Bone marrow (tissue), 2 donors: ENCODE measurements at places on chromosomes 16 and 17.

- peak; percentile 67 for DNase-seq
Observed at GRCh38 chr17:64385187-64386083, 5.2 kb downstream of the PECAM1 start.

- no peak for DNase-seq
Observed at GRCh38 chr17:47785538-47786123, 36.0 kb downstream of the OSBPL7 start.

- DNase-seq: no peak
Observed at GRCh38 chr17:80070375-80071115, 30.8 kb upstream of the GAA start.

DNA sequence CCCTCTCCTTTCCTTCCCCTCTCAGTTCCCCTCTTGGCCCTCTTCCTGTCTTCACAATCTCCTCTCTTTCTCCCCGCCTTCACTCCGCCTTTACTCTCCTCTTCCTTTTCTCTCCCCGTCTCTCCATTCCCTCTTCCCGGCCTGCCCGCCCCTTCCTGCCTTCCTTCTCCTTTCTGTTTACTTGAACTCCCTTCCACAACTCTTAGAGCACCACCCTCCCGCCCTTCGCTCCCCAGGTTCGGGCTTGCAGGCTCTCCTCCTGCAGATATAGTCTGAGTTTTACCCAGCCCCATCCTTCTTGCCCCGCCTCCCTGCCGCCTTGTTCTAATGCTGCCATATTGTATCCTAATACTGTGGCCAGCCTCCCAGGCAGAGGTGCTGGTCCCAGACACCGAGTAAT, 201.5 kb upstream of the N4BP1 start:
- DNase-seq: no peak

- no peak for DNase-seq
Observed at GRCh38 chr17:29292992-29293889, 707 bp downstream of the NUFIP2 start.

GRCh38 chr17:76710863-76711611, at the start of gene MXRA7:
MXRA7 (minus strand) TSS chr17:76710965; CDS start chr17:76710946, 19 bp downstream.
- peak; percentile 19 for DNase-seq

- no peak for DNase-seq
Observed at GRCh38 chr16:84673561-84673960, 25.2 kb downstream of the KLHL36 start.

DNA sequence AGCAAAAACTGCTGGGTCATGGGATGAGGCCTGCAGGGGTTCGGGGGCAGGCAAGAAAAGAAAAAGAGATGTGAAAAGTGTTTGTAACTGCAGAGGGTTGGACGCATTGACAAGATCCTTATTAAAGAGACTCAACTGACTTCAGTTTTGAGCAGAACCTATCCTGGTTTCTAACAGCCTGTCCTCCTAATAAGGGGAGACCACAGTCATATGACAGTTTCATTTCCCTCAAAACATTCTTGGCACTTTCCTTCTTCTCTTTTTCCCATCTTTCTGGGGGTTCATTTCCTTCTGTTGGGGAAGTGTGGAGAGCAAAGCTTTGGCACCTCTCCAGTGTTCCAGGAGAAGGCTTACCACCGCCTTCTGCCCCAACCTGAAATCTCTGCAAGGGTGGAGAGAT, 118.5 kb downstream of the MAF start:
- no peak for DNase-seq

- DNase-seq: no peak
Observed at GRCh38 chr16:27381236-27381635, 20.7 kb upstream of the IL21R start.

- no peak for DNase-seq
Observed at GRCh38 chr16:25260416-25260815, 2.8 kb upstream of the ZKSCAN2 start.

GRCh38 chr16:68782198-68783174, 45.4 kb downstream of the CDH1 start:
- no peak for DNase-seq

GRCh38 chr17:40699853-40700252, 3.7 kb downstream of the KRT24 start:
- no peak for DNase-seq

DNA sequence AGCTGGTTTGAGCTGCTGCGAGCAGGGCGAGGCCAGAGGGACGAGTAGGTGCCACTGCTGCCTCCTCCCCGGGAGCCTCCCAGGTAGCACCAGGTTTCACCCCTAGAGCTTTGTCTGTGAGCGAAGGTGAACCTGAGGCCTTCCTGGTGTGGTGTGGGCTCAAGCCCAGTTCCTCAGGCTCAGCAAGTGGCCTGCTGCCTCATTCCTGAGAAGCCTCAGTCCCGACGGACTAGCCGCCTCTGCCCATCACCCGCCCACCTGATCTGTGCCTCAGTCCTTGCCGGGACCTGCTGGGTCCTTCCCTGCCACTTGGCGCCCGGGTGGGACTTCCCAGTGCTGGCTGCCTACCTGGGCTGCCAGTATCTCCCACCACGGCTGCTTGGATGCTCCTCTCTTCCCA, 1.7 kb downstream of the NLRC3 start:
- DNase-seq: no peak

GRCh38 chr17:79242393-79242792, 167.8 kb downstream of the ENGASE start:
- DNase-seq: no peak

DNA sequence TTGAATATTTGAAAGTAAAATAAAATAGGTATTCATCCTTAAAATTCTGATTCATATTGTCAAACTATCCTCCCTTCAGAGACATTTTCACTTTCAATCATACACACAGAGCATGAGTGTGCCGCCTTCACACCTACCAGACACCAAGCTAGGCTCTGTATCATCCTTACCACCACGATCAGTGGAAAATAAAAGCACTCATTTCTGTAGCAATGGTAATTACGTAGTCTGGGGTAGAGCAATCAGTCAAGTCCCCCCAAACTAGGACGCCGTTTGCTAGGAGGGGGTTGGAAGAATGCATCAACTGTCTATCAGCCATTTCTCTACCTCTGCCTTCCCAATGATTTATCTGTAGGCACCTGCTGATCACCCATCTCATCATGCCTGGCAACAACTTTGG, 84.6 kb upstream of the GRIN2A start:
- no peak for DNase-seq

- no peak for DNase-seq
Observed at GRCh38 chr17:80913928-80914821, 77.5 kb upstream of the CHMP6 start.

DNA sequence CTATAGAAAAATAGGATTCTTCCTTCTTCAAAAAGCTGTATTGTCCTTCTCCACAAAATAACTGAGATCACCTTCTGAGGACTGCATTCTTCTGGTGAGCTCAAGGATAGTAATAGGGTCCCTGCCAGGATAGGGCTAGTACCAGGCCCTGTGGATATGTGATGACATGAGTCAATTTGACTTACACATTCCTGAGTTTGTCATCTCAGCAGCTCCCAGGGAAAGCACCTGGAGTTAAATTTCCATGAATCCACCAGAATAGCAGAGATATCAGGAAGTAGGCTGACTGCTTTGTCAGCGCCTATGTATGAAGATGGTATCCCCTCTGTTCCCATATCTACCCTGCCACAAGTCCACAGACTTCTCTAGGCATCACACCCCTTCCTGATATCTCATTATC, 225.8 kb downstream of the PMP22 start:
- DNase-seq: no peak

GRCh38 chr16:49593424-49594040, 219.9 kb downstream of the C16orf78 start:
- no peak for DNase-seq

DNA sequence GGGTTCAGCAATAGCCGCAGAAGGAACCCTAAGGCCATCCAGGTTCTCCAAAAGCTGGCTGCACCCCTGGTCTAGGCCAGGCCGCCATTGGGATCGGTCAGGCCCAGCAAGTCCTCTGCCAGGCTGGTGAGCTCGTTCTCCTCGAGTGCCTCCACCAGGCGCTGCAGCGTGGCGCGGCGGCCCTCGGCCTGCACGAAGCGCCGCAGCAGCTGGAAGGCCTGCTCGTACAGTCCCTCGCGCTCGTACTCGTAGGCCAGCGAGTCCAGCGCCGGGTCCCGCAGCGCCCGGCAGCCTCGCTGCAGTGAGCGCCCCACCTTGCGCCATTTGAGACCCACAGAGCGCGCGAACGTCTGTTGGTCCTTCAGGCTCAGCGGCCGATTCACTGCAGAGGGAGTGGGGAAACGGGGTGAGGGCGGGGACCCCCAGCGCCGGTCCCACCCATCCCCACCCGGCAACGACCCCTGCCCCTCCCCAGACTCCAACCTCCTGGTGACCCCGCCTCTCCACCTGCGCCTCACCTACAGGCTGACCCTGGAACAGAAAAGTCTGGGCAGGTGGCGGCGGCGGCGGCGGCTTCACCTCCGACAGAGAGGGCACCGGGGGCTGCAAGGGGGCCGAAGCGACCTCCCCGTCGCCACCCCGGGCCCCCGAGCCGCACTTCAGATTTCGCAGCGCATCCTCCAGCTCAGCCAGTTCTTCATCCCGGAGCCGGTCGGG, 3.9 kb upstream of the B3GNT9 start:
- DNase-seq: no peak

GRCh38 chr16:7755347-7755882, 422.8 kb downstream of the RBFOX1 start:
- no peak for DNase-seq

DNA sequence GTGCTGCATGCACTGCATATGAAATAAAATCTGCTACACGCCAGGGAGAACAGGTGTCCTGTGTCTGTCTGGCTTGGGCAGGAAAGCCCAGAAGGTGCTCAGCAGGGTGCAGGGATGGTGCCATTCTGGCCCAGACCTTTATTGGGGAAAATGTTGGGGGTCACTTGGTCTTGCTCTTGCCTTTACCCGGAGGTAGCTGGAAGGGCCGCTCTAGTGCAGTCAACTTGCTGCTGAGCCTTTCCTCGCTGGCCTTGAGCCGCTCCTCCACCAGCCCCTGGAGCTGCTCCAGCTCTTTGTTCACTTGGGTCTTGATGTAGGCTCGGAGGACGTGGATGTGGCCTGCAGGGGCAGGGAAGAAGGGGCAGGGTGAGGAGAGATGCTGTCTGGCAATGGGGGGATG, 4.5 kb downstream of the CFAP119 start:
- DNase-seq: no peak

- DNase-seq: no peak
Observed at GRCh38 chr17:57385975-57386374, 129.7 kb downstream of the MSI2 start.

GRCh38 chr17:27530764-27531391, 74.6 kb downstream of the KSR1 start:
- DNase-seq: no peak

DNA sequence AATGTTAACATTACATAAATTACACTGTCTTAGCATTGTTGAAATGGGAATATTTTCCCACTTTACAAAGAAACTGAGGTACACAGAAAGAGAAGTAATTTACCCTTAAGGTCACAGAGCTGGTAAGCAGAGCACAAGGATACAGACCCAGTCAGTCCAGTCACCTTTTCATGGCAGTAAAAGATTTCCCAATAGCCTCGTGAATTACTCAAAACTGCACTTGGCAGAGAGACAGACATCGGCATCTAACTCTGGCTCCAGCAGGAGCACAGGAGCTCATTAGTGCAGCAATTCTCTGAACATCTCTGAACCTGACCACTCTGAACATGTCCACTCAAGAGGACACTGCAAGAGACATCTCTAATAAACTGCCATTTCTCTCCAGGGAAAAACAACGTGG, 3.1 kb downstream of the TEX2 start:
- no peak for DNase-seq
